ENCODE measurements at places on chromosomes 13 and 19.

- DNase-seq, result no peak
Observed at GRCh38 chr19:46691948-46692347, 25.0 kb downstream of the PRKD2 start.

DNA sequence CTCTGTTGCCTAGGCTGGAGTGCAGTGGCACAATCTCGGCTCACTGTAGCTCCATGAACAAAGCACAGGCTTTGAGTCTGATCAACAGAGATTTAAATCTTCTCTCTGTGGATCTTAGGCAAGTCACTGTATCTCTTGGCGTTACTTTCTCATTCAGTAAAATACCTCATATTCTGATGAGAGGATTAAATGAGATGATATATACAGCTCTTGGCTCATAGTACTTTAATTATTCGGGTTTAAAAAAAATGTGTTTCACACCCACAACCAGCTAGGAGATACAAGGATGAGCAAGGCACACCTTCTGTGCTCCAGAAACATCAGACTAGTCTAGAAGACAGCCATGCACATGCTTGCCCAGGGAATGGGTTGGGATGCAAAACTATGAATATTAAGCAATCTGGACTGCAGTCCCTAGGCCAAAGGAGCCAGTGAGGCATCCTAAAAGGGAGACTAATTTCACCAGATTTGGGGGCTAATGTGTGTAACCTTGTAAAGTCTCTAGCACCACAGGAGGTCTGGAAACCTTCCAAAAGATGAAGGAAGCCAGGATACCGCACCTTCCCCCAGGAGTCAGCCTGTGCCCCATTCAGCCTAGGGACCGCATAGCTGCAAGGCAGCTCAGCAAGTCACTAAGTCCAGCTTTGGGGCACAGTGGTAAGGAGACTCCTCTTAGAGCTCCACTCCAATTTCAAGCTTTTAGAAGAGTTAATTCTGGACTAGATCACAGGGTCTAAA, 2.5 kb downstream of the VPS36 start:
- no peak for DNase-seq

GRCh38 chr19:41671486-41671885, 16.6 kb downstream of the CEACAM7 start:
- no peak for DNase-seq

GRCh38 chr13:19794631-19795030, 11.9 kb upstream of the PSPC1 start:
- no peak for DNase-seq

DNA sequence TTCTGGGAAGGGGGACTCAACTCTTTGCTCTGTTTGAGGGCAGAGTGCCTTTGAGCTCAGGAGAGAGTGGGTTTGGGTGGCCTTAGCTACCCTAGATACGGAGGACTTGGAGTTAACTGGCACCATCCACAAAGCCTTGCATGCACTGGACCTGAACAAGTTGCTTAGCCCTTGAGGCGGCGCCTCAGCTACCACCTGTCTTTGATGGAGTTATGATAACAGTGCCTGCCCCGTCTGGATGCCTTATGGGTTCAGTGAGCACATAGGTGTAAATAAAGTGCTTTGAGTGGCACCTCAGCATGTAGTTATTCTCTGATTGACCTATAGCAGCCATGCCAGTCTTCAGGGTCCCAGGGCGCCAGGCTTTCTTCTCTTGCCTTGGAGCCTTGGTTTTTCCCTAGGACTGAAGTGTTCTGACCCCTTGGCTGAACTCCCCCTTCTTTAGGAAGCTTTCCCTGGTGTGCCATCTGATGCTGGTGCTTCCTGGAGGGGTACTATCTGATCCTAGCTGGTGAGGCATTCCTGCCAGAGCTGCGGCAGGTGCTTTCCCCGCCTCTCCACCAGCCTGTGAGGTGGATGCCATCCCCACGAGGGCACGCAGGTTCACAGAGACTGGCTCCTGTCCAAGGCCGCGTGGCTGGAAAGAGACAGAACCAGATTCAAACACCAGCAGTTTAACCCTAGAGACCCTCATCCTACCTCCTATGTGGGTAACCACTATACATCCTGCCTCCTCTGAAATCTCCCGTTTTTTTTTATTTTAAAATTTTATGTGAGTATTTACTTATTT, 5.8 kb downstream of the BCKDHA start:
- DNase-seq, result no peak

- DNase-seq, result no peak
Observed at GRCh38 chr19:7907122-7907521, 3.4 kb downstream of the MAP2K7 start.

Measured in activated CD4-positive, alpha-beta T cell treated with anti-CD3 and anti-CD28 coated beads, Interleukin-2, Interleukin-6, amounts not matched to agents 100 ng/mL and 50 ng/mL, durations not matched to agents 16 hours and 8 hours (primary cell).